ENCODE measurements at places on chromosomes 5 and 9. TPM values are rescaled to one million over a fixed set of nuclear protein-coding genes. Genes with fewer than 3 reads are reported as not detected.
A peak's percentile ranks its signal among the peaks of the same experiment; 100 is the strongest.

- H3K27ac ChIP-seq = no peak overlapping the region
- no peaks in the 10 kb centered on the region for H3K4me1 ChIP-seq
- no peak overlapping the region for H3K4me3 ChIP-seq
- no peaks in the 10 kb centered on the region for H3K27me3 ChIP-seq
- H3K36me3 ChIP-seq = no peaks in the 10 kb centered on the region
- no peak for DNase-seq
These were observed 1.6 kb downstream of the SH2D3C start for GRCh38 chr9:127776924-127777289.

- no peaks in the 10 kb centered on the region for H3K27me3 ChIP-seq
- no peaks in the 10 kb centered on the region for H3K4me1 ChIP-seq
- no peaks in the 10 kb centered on the region for H3K36me3 ChIP-seq
- DNase-seq = no peak
- no peak overlapping the region for H3K27ac ChIP-seq
- H3K4me3 ChIP-seq = no peak overlapping the region
These were observed 347.3 kb downstream of the KDM4C start for GRCh38 chr9:7105095-7105494.

Gene PDCD1LG2
- 8.8 TPM for total RNA-seq

- no peaks in the 10 kb centered on the region for H3K36me3 ChIP-seq
- H3K4me1 ChIP-seq = no peaks in the 10 kb centered on the region
- no peak overlapping the region for H3K4me3 ChIP-seq
These were observed 38.2 kb downstream of the HMHB1 start for GRCh38 chr5:143850050-143850683.

GRCh38 chr5:179504191-179504590, 46.2 kb upstream of the RUFY1 start:
- no peaks in the 10 kb centered on the region for H3K4me1 ChIP-seq
- H3K27me3 ChIP-seq = no peaks in the 10 kb centered on the region
- H3K36me3 ChIP-seq = no peaks in the 10 kb centered on the region
- no peak overlapping the region for H3K27ac ChIP-seq

- H3K27me3 ChIP-seq = no peaks in the 10 kb centered on the region
- H3K36me3 ChIP-seq = no peaks in the 10 kb centered on the region
- no peaks in the 10 kb centered on the region for H3K4me1 ChIP-seq
- no peak overlapping the region for H3K4me3 ChIP-seq
- DNase-seq = no peak
These were observed 128.5 kb upstream of the IQGAP2 start for GRCh38 chr5:76274571-76274970.

DNA sequence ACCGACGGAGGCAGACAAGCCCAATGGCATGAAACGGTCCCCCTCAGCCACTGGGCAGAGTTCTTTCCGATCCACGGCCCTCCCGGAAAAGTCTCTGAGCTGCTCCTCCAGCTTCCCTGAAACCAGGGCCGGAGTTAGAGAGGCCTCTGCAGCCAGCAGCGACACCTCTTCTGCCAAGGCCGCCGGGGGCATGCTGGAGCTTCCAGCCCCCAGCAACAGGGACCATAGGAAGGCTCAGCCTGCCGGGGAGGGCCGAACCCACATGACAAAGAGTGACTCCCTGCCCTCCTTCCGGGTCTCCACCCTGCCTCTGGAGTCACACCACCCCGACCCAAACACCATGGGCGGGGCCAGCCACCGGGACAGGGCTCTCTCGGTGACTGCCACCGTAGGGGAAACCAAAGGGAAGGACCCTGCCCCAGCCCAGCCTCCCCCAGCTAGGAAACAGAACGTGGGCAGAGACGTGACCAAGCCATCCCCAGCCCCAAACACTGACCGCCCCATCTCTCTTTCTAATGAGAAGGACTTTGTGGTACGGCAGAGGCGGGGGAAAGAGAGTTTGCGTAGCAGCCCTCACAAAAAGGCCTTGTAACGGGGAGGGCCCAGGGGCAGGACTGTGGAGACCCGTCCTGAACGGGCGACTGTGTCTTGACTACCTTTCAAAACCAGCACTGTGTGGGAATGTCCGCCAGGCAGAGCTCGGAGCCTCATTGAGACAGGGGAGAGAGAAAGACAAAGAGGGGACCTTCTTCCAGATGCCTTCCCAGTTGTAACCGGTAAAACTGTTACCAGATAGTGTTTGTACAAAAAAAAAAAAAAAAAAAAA, 29.9 kb downstream of the CD180 start:
- peaks cover 3% of the 10 kb centered on the region for H3K4me1 ChIP-seq
- H3K27ac ChIP-seq = no peak overlapping the region
- DNase-seq = no peak
- no peaks in the 10 kb centered on the region for H3K27me3 ChIP-seq

Gene SNCAIP
- total RNA-seq = not detected

DNA sequence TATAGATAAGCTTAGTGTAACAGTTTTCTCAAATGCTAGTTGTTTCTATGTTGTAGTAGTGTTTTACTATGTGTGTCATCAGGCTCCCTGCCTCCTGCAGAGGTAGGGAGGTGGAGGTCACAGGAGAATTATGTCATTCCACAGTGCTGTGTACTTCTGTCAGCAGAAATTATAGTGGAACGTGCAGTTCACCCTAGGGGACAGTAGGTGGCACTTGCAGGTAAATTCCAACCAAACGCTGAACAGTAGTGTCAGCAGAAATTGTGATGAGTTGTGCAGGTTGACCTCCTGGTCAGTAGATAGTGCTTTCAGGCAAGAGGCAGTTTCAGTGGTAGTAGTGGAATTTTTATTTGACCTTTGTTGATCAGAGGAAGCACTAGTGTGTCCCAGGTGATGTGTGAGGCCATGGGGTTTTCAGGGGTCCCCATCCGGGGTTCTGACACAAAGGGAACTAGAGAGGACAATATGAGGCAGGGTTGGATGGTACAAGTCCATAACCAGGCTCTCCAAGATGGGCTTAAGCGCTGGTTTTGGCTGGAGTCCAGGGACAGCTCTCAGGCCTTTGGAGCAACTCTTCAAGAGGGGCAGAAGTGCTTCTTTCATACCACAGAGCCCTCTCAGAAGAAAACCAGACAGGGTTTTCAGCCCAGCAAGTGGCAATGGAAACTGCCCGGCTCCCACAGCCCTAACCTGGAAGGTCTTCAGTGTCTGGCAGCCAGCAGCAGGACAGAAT, 402.9 kb downstream of the CYLC2 start:
- no peaks in the 10 kb centered on the region for H3K36me3 ChIP-seq
- no peaks in the 10 kb centered on the region for H3K4me1 ChIP-seq
- H3K4me3 ChIP-seq = no peak overlapping the region
- no peaks in the 10 kb centered on the region for H3K27me3 ChIP-seq
- no peak overlapping the region for H3K27ac ChIP-seq
- no peak for DNase-seq

GRCh38 chr9:35029241-35029640, 39.7 kb downstream of the DNAJB5 start:
- no peaks in the 10 kb centered on the region for H3K27me3 ChIP-seq
- no peak overlapping the region for H3K27ac ChIP-seq
- H3K4me3 ChIP-seq = no peak overlapping the region
- H3K4me1 ChIP-seq = peaks cover 6% of the 10 kb centered on the region
- H3K36me3 ChIP-seq = no peaks in the 10 kb centered on the region

DNA sequence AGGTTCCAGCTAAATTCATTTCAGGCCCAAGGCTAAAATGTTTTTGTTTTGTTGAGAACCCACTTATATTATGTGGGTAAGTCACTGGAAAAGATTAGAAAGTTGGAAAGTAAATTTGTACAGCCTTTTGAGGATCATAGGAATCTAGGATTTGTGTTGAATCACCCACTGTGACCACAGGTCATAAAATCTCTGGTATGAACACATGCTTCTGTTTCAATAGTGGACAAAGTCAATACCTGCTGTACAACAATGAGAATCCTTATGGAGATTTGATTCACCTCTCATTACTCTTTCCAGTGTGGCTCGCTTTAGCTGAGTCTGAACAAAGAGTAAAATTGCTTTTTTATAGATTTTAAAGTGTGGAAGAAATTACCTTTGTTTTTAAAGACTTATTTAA, 369.5 kb downstream of the TMEM167A start:
- H3K4me3 ChIP-seq = no peak overlapping the region
- no peaks in the 10 kb centered on the region for H3K27me3 ChIP-seq
- H3K4me1 ChIP-seq = no peaks in the 10 kb centered on the region

DNA sequence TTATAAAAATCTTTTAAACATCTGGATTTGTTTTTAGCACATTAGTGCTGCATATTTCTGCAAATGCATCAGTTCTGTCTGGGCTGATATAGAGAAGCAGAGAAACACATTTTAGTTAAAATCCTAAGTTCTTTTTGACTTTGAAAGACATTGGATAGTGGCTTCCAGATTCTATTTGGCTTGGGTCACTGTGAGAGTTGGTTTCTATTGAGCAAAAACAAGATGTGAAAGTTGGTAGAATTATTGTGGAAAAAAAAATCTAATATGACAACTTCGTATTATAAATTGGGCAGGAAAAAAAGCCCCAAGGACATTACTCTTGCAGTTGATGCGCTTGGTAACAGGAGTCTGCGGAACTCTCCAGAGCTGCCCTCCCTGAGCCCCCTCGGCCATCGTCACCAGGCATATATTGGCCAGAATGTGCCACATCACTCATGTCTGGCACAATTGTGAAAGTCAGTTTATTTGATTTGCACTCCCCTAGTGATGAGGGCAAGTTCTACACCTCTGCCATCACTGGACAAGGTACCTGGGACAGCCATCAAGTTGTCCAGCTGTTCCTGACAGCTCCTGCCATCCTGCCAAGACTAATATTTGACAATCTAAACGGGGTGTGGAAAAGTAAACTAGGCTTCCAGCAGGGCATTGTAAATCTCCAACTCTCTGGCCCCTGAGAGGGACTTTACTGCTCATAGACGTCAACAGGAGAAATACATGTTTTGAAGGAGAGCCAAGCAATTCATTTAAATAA, 334.5 kb downstream of the TENT4A start:
- H3K27me3 ChIP-seq = no peaks in the 10 kb centered on the region
- no peaks in the 10 kb centered on the region for H3K36me3 ChIP-seq
- no peak overlapping the region for H3K27ac ChIP-seq

GRCh38 chr5:114477816-114478334, 116.0 kb downstream of the KCNN2 start:
- no peaks in the 10 kb centered on the region for H3K4me1 ChIP-seq
- H3K27me3 ChIP-seq = no peaks in the 10 kb centered on the region

Gene PCDHB15
- total RNA-seq = 1.0 TPM

- H3K27ac ChIP-seq = no peak overlapping the region
- H3K36me3 ChIP-seq = no peaks in the 10 kb centered on the region
- DNase-seq = no peak
These were observed 175.6 kb downstream of the IRX2 start for GRCh38 chr5:2575871-2576270.

GRCh38 chr5:180744253-180744652, 4.4 kb upstream of the OR2Y1 start:
- DNase-seq = no peak
- H3K36me3 ChIP-seq = no peaks in the 10 kb centered on the region
- H3K27me3 ChIP-seq = peaks cover 40% of the 10 kb centered on the region
- no peak overlapping the region for H3K4me3 ChIP-seq
- no peaks in the 10 kb centered on the region for H3K4me1 ChIP-seq

DNA sequence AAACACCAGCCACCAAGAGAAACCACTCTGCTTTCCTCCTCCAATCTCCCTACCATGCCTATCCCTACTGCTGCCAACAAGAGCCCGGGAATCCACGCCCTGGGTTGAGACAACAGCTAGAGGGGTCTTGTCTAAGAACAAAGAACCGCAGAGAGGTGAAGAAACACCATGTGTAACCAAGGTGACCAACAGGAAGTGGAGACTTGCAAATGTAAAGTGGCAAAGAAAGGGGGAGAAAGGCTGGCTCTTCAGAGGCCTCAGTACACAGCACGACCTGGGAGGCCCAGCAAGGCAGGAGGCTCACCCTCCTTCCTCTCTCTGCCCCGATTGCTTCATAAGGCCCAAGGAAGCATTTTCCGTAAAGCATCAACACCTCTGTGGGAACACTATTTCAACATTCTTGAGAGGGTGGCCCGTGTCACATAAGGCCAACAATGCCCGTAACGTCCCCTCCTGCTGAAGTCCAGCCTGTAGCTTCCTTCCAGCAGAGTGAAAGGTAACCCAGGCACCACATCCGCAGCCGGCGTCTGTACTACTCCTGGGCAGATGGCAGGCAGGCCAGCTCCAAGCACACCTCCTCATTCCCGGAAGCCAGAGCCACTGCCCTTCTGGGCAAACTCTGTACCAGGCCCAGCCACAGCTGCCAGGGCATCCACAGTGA, 18.3 kb downstream of the CCNJL start:
- H3K4me3 ChIP-seq = no peak overlapping the region
- no peak for DNase-seq
- H3K36me3 ChIP-seq = peaks cover 27% of the 10 kb centered on the region
- peaks cover 7% of the 10 kb centered on the region for H3K4me1 ChIP-seq
- H3K27ac ChIP-seq = no peak overlapping the region

GRCh38 chr9:134043531-134043988, 18.3 kb downstream of the BRD3OS start:
- peaks cover 14% of the 10 kb centered on the region for H3K4me1 ChIP-seq
- H3K4me3 ChIP-seq = no peak overlapping the region
- no peak overlapping the region for H3K27ac ChIP-seq
- H3K36me3 ChIP-seq = peaks cover 40% of the 10 kb centered on the region

Gene DROSHA
- 24.4 TPM for total RNA-seq

DNA sequence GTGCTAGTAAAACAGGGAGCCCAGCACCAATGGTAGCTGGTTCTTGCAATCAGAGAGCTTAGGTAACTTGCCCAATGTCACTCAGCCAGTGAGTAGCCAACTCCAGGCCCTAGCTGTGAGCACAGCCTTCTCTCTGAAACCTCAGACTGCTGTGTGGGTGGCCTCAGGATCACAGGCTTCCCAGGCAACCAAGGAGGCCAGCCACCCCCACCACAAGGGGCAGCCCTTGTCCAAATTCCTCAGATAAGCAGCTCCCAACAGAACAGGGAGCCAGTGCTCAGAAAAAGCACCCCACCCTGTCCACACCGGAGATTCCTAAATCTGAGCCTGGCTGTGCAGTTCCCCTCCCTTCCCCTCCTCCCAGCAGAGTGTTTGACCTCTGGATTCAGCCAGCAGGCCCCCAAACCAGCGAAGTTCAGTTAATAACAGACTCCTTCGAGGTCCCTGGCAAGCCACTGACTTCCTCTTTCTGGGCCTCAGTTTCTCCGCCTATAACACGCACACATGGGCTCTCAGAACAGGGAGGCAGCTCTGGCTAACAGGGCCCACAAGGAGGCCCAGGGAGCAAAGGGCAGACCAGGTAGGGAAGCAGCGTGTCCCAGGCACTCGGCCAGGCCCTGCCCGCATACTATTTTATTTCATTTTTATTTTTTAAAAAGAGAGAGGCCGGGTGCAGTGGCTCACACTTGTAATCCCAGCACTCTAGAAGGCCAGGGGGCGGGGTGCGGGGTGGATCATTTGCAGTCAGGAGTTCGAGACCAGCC, 2.7 kb downstream of the EEIG1 start:
- H3K27me3 ChIP-seq = no peaks in the 10 kb centered on the region
- H3K4me3 ChIP-seq = peak overlapping the region; percentile 6
- H3K27ac ChIP-seq = peak overlapping the region; percentile 45
- peaks cover 12% of the 10 kb centered on the region for H3K36me3 ChIP-seq

Gene KIF20A
- 152 TPM for total RNA-seq

GRCh38 chr9:18014556-18014955, 435.7 kb downstream of the SH3GL2 start:
- no peaks in the 10 kb centered on the region for H3K36me3 ChIP-seq
- no peak overlapping the region for H3K4me3 ChIP-seq
- DNase-seq = no peak
- H3K27ac ChIP-seq = no peak overlapping the region
- H3K4me1 ChIP-seq = no peaks in the 10 kb centered on the region
